ENCODE measurements at places on chromosomes 6 and 20. TPM values are rescaled to one million over a fixed set of nuclear protein-coding genes. Genes with fewer than 3 reads are reported as not detected.

DNA sequence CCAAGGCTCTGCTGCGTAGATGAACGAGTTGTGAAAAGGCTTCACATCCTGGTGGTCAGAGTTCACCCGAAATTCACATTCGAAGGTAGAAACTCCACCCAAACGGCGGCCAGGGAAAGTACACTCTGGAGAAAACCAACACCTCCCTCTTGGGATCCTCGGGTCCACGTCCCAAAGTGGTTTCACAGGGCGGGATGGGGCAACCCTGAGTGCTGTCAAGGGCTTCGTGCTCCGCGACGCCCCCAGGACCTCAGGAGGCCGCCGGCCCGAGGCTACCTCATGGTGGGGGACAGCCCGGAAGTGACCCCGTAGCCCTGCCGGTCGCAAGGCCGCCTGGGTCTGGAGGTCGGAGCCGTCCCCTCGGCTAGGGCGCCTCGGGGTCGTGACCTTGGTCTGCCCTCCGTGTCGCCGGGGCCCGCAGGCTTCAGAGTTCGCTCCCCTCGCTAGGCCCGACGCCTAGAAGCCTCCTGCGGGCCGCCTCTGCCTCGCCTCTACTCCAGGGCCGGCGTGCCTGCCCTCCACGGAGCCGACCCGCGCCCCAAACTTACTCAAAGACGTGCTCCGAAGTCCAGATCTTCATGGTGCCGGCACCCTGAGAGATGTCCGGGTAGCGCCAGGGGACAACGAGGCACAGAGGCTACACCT, at the start of gene PRELID3B:
Gene PRELID3B, minus strand, starts transcription at position 636 of the 645 bp plus-strand sequence. Its CDS starts 56 bp downstream, at position 580.
- no peak for DNase-seq

- no peak for DNase-seq
Observed at GRCh38 chr20:43102394-43102793, 87.3 kb downstream of the PTPRT start.

DNA sequence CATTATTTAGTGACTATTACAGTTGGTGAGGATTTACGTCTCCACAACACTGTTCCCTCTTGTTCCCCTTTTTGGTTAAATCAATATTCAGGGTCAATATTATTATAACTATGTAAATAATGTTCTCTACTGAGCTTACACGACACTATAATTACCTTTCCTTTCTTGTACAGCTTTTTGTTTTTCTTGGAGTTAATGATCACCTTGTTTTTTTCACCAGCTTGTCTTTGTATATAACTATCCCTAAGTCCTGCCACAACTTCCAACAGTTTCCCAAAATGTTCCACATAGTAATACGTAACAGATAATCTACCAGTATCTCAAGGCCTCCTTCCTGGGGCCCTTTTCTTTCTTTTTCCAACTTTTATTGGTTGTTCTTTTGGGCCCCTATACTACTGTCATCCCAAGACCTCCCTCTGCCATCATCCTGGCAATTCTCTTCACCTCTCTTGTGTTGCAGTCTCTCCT, 142.0 kb upstream of the SOX4 start:
- DNase-seq = no peak

DNA sequence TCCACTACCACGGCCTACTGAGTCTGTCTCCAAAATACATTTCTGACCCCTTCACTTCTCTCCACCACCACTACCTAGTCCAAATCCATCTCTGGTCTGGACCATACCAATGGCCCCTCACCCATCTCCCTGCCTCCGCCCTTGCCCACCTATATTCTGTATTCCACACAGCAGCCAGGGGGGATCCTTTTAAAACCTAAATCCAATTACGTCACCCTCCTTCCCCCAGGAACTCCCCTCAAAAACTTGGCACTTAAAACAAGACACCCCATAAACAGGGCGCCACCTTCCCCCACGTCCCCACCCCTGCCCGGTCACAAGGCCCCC, 680 bp downstream of the PDRG1 start:
- no peak for DNase-seq

DNA sequence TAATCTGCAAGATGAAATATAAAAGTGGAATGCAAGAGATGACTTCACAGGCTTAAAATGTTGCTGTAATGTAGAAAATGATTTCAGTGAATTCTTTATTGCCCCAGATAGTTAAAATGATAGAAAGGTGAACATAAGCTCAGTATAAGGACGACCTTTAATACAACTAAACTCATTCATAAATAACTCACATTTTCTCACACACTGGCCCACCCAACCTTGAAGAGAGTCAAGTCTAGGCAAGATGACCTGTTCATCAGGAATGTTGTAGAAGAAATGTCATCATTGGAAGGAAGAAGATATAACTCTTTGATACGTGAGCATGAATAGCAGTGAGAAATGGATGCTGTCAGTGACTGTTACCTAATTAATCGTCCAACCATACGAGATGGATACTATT, 111.1 kb upstream of the SASH1 start:
- no peak for DNase-seq

Gene SLC17A1
- not detected for total RNA-seq

Gene MAP1LC3A
- total RNA-seq = 15.5 TPM

Gene GPR6
- not detected for total RNA-seq

All from T-cell (primary cell).